ENCODE measurements at places on chromosomes 5 and 9.
A peak's percentile ranks its signal among the peaks of the same experiment; 100 is the strongest.

GRCh38 chr9:2418619-2419018 lies 203.0 kb upstream of the VLDLR start:
- DNase-seq, result no peak

- DNase-seq, result peak; percentile 42
These were observed 7.6 kb upstream of the FAM240B start for GRCh38 chr9:38727497-38728001.

DNA sequence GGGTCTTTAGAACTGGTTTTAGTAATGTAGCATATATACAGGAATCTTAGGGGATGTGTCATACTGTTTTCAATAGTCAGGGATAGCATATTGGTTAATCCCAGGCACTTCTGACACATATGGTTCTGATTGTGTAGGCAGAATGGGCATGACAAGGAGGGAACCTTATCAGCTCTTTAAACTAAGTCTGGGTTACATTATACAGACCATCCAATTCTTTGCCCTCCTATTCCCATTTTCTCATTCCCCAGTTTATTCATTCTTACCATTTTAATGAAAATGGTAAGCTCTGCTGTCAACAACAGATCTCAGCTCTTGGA lies 85.1 kb downstream of the NDUFAF2 start:
- DNase-seq, result no peak

- DNase-seq, result no peak
These were observed 91.4 kb upstream of the FCN2 start for GRCh38 chr9:134789168-134789567.

GRCh38 chr9:20333991-20334390 lies 288.3 kb downstream of the MLLT3 start:
- no peak for DNase-seq

- no peak for DNase-seq
These were observed 6.5 kb upstream of the HMCN2 start for GRCh38 chr9:130259044-130259443.

GRCh38 chr5:104539618-104540350 lies 977.2 kb upstream of the NUDT12 start:
- no peak for DNase-seq

DNA sequence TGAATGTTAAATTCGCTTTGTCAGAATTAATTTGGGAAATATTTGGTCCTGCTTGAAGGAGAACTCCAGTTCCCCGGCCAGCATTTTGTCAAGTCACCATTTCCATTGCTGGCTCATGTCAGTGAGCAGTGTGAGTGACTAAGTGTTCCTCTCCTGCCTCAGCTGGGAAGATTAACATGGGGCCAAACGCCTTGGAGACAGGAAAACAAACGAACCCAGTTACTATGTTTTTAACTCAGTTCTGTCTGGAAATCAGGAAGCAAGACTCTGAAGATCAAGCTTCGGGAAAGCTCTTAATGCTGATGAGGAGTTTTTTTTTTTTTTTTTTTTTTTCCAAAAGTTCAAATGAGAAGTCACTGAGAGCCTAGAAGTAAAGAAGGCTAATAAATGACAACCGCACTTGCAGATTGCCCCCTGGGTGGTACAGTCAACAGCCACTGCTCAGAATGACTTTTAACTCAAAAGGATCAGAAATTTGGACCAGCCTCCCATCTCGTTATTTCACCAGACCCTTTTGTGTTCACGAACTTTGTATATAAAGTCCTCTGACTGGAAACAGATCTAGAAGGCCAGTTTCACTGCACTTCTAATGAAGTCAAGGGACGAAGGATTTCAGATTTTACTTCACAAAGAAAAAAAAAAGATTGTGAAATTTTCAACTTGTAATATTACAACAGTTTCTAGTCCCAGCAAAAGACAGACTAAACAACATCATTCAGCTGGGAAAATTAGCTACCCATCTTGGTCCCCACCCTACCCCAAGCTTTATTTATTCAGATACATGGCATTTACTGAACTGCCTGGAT lies 121.3 kb downstream of the LHFPL2 start:
- DNase-seq, result no peak

- no peak for DNase-seq
These were observed 69.8 kb upstream of the BASP1 start for GRCh38 chr5:17147617-17148016.

- DNase-seq, result no peak
These were observed 27.6 kb downstream of the COL15A1 start for GRCh38 chr9:98971168-98971914.

DNA sequence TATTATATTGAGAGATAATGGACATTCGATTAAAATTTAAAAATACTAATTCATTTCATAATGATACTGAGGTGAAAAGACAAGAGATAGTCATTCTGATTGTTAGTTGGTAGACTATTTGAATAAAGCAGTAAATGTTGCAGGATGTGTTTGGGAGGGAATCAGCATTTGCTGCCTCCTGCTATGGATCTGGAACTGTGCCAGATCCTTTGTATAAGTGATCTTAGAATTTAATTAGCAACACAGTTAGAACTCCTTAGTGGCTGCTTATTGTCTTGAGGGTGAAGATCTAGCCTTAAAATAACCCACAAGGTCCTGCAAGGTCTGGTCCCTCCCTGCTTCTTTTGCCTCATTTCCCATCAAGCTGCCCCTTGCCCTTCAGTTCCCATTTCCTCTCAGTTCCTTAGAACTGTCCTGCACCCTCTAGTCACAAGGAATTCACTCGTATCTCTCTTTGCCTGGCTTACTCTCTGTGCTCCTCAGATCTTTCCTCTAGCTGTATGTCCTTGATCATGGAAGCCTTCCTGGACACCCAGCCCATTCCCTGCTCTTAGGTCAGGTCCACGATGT lies 12.5 kb downstream of the LECT2 start:
- DNase-seq, result no peak

- no peak for DNase-seq
These were observed 318.6 kb downstream of the CSNK1G3 start for GRCh38 chr5:123830575-123830974.

DNA sequence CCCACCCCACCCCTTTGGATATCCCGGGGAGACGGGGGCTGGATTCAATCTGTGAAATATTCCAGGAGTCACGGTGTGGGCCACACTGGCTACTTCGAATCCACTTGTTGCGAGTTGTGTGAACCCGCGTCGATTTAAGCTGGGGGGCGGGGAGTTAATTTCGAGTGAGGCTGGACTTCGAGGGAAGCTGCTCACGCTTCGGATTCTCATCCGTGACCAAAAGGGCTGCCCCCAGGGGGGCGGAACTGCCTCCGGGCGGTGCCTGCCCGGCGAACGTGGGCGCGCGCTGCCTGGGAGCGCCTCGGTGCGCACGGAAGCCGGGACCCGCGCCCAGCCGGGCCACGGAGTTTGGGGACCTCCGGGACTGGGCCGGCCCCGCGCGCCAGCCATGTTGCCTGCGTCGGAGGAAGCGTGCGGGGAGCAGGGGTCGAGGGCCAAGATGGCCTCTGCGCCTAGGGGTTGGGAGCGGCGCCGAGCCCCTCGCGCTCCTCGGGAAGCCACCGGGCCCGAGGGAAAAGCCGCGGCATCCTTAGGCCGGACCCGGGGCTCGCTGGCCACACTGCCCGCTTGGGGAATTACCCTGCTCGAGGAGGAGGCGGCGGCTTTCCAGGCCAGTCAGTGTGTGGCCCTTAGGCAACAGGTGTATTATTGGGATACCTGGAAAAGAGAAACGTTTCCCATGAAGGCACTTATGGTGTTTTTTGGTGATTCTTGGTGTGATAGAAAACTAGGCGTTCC lies 975 bp downstream of the OCLN start:
- peak; percentile 65 for DNase-seq

GRCh38 chr5:131394128-131394527 lies 130.3 kb downstream of the CDC42SE2 start:
- DNase-seq, result no peak

All from D341Med (cell line).